Right cardiac atrium (tissue), 5 donors: ENCODE measurements at places on chromosomes 3 and 15. TPM values are rescaled to one million over a fixed set of nuclear protein-coding genes. Genes with fewer than 3 reads are reported as not detected.

The PFKFB4 gene
- 2.7 TPM for total RNA-seq

The SPINT1 gene
- total RNA-seq, result 0.46 TPM

The TGM4 gene
- total RNA-seq, result not detected

The GPR176 gene
- 1.9 TPM for total RNA-seq

The KIF23 gene
- 0.62 TPM for total RNA-seq

The HYAL3 gene
- total RNA-seq, result 1.1 TPM

The MST1R gene
- total RNA-seq, result 1.7 TPM

The MFGE8 gene
- total RNA-seq, result 200 TPM

The CILP gene
- 5.1 TPM for total RNA-seq

The GNAT1 gene
- total RNA-seq, result not detected

The DAZL gene
- total RNA-seq, result not detected

The STAB1 gene
- 94.6 TPM for total RNA-seq

The PLSCR4 gene
- total RNA-seq, result 25.4 TPM

The FYCO1 gene
- total RNA-seq, result 108 TPM

The CALML4 gene
- total RNA-seq, result 1.8 TPM

The TCAIM gene
- total RNA-seq, result 29.3 TPM

The LDHAL6B gene
- not detected for total RNA-seq

The SKOR1 gene
- 0.28 TPM for total RNA-seq

The NAALADL2 gene
- 10.7 TPM for total RNA-seq

The LIPH gene
- 0.14 TPM for total RNA-seq

The DNAJB8 gene
- total RNA-seq, result not detected

The SLC2A2 gene
- total RNA-seq, result not detected

The NRG4 gene
- not detected for total RNA-seq

The GRK7 gene
- not detected for total RNA-seq

The DPPA2 gene
- total RNA-seq, result not detected

The MESP1 gene
- 8.3 TPM for total RNA-seq

The NISCH gene
- total RNA-seq, result 59.2 TPM

The CAPN3 gene
- total RNA-seq, result 11.3 TPM

The GOLGA8T gene
- not detected for total RNA-seq

The CELSR3 gene
- 0.23 TPM for total RNA-seq

The HES1 gene
- 32.2 TPM for total RNA-seq

The PLSCR2 gene
- 0.23 TPM for total RNA-seq

The STRIT1 gene
- not detected for total RNA-seq

The SOX14 gene
- total RNA-seq, result not detected

The ELL3 gene
- 1.9 TPM for total RNA-seq

The ARIH1 gene
- 159 TPM for total RNA-seq
